Activated naive CD4-positive, alpha-beta T cell treated with anti-CD3 and anti-CD28 coated beads, Interleukin-2, amount 10 ng/mL, durations not matched to agents 7 days and 5 days (primary cell): ENCODE measurements at places on chromosomes 2 and 18.

- DNase-seq, result no peak
- no peaks in the 10 kb centered on the region for H3K36me3 ChIP-seq
- H3K4me1 ChIP-seq, result no peaks in the 10 kb centered on the region
Observed at GRCh38 chr18:1012775-1013174, 108.1 kb downstream of the ADCYAP1 start.

- H3K27ac ChIP-seq, result no peak overlapping the region
- no peak overlapping the region for H3K4me3 ChIP-seq
- no peaks in the 10 kb centered on the region for H3K4me1 ChIP-seq
- no peak for DNase-seq
- H3K27me3 ChIP-seq, result no peaks in the 10 kb centered on the region
Observed at GRCh38 chr18:56284319-56284718, 354.1 kb downstream of the TXNL1 start.

DNA sequence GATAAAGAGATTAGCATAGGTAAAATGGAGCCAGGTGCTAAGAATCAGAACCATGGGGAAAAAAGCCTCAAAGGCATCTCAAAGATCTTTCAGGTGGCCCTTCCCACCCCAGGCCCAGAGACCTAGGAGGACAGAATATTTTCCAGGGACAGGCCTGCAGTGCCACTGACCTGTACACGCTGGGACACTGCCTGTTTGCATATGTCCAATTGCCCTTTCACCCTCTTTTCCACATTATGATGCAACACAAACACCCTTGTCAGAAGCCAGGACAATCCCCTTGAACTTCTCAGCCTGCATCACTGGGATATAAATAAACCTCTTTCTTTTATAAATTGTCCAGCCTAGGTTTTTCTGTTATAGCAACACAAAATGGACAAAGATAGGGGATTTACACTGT is 419.1 kb downstream of the TRIB2 start:
- DNase-seq, result no peak
- no peaks in the 10 kb centered on the region for H3K4me1 ChIP-seq
- H3K4me3 ChIP-seq, result no peak overlapping the region
- H3K27ac ChIP-seq, result no peak overlapping the region

DNA sequence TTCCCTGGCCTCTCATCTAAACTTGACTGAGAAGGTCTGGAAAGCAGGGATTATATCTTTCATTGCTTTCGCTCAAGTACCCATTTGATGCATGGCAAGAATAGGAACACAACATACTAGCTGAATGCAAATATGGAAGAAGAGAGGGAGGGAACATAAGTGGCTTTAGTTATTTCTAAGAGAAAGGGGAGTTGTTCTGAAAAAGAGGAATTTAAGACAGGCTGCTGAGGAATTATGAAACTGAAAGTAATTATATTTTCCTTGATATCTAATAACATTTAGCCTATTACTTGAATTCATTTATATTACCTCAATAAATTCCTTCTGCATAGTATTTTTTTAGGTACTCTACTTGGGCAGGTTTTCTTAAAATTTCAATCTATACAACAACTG is 105.8 kb upstream of the TTN start:
- no peak overlapping the region for H3K4me3 ChIP-seq
- peaks cover 11% of the 10 kb centered on the region for H3K4me1 ChIP-seq

DNA sequence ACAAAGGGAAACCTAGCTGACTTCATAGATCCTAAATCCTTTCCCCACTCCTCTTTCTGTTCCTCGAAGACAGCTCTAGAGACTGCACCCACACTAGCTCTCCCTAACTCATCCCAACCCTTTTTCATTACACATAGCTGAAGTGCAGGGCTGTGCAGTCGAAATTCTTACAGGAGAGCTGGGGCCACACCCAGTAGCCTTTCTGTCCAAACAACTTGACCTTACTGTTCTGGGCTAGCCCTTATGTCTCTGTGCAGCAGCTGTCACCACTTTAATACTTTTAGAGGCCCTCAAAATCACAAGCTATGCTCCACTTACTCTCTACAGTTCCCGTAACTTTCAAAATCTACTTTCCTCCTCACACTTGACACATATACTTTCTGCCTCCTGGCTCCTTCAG is 666.1 kb upstream of the PKDCC start:
- no peak overlapping the region for H3K27ac ChIP-seq
- no peaks in the 10 kb centered on the region for H3K27me3 ChIP-seq

DNA sequence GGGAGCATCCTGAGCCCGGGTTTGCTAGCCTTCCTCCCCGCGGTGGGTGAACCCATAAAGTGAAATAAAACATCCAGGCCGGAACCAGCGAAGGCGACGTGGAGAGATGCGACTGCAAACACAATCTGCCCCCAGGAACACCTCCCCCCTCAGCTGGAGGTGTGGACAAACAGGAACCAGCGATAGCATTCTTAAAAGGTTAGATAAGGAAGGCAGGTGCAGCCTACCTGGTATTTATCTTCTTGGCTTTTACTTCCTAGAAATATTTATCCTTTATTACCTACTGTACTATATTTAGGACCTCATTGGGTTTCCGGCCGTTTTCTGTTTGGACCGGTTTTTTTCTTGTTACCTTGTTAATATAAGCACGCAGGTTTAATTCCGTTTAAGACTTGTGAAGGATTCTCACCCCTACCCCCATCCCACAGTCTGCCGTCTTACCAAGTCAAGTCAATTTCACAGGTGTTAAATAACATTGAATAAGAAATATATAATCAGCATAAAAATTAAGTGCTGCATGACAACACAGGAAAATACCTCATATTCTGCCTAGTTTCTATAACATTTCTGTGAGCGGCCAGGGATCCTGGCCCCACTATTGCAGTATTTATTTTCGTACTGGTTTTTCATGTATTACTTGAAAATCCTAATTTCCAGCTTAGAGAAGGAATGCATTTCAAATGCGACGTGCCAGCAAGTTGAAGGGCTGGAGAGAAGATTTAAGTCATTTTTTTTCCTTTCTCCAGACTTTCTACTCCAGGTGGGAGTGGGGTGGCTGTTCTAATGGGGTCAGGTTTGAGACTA is 224.0 kb upstream of the ID2 start:
- peak; percentile 60 for DNase-seq
- H3K27me3 ChIP-seq, result peaks cover 26% of the 10 kb centered on the region
- H3K27ac ChIP-seq, result peak overlapping the region; percentile 80
- H3K36me3 ChIP-seq, result no peaks in the 10 kb centered on the region
- peaks cover 64% of the 10 kb centered on the region for H3K4me1 ChIP-seq

- H3K4me1 ChIP-seq, result peaks cover 43% of the 10 kb centered on the region
- H3K27ac ChIP-seq, result peak overlapping the region; percentile 98
- H3K4me3 ChIP-seq, result peak overlapping the region; percentile 88
- no peak for DNase-seq
- H3K36me3 ChIP-seq, result peaks cover 17% of the 10 kb centered on the region
Observed at GRCh38 chr18:3452750-3453539, 3.0 kb downstream of the TGIF1 start.

- H3K4me3 ChIP-seq, result no peak overlapping the region
- no peak overlapping the region for H3K27ac ChIP-seq
- no peak for DNase-seq
- H3K4me1 ChIP-seq, result no peaks in the 10 kb centered on the region
- no peaks in the 10 kb centered on the region for H3K36me3 ChIP-seq
Observed at GRCh38 chr2:19369341-19369955, 11.0 kb upstream of the OSR1 start.

- DNase-seq, result no peak
- no peaks in the 10 kb centered on the region for H3K27me3 ChIP-seq
- H3K27ac ChIP-seq, result no peak overlapping the region
- no peak overlapping the region for H3K4me3 ChIP-seq
- H3K4me1 ChIP-seq, result no peaks in the 10 kb centered on the region
- peaks cover 10% of the 10 kb centered on the region for H3K36me3 ChIP-seq
Observed at GRCh38 chr2:159262904-159263303, 23.6 kb downstream of the WDSUB1 start.

GRCh38 chr2:146917431-146918042 is 927.3 kb upstream of the ACVR2A start:
- DNase-seq, result no peak
- H3K4me3 ChIP-seq, result no peak overlapping the region
- H3K27me3 ChIP-seq, result no peaks in the 10 kb centered on the region
- no peaks in the 10 kb centered on the region for H3K4me1 ChIP-seq
- H3K27ac ChIP-seq, result no peak overlapping the region

- H3K27me3 ChIP-seq, result peaks cover 3% of the 10 kb centered on the region
- H3K27ac ChIP-seq, result no peak overlapping the region
- no peaks in the 10 kb centered on the region for H3K4me1 ChIP-seq
- peak; percentile 9 for DNase-seq
- no peak overlapping the region for H3K4me3 ChIP-seq
Observed at GRCh38 chr2:108923019-108923700, 65.9 kb downstream of the EDAR start.

- no peak for DNase-seq
- no peak overlapping the region for H3K27ac ChIP-seq
- no peak overlapping the region for H3K4me3 ChIP-seq
- no peaks in the 10 kb centered on the region for H3K36me3 ChIP-seq
Observed at GRCh38 chr2:164565359-164565758, 55.9 kb downstream of the GRB14 start.

DNA sequence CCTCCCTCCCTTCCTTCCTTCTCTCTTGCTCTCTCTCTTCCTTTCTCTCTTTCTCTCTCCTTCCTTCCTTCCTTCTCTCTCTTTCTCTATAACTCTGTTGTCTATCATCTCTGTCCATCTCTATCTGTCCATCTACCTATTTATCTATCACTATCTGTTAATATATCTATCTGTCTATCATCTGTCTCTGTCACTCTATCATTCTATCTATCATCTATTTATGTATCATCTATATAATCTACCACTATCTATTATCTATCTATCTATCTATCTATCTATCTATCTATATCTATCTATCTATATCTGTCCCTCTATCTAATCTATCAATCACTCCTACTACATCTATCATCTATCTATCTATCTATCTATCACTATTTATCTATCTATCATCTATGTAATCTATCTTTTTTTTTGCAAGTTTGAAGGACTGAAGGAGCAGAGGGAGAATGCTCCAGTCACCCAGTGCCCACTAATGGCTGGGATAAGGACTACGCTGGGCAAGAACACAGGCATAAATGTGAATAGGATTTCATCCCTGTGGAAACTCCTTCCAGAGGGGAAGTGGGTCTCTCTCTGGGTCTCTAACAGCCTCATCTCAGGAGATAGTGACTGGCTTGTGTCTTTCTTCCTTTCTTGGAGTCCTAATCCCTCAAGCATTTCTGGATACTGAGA is 427.0 kb downstream of the LPIN1 start:
- no peak overlapping the region for H3K27ac ChIP-seq
- H3K4me3 ChIP-seq, result no peak overlapping the region
- H3K36me3 ChIP-seq, result peaks cover 11% of the 10 kb centered on the region
- H3K4me1 ChIP-seq, result peaks cover 67% of the 10 kb centered on the region
- no peaks in the 10 kb centered on the region for H3K27me3 ChIP-seq
- DNase-seq, result no peak

DNA sequence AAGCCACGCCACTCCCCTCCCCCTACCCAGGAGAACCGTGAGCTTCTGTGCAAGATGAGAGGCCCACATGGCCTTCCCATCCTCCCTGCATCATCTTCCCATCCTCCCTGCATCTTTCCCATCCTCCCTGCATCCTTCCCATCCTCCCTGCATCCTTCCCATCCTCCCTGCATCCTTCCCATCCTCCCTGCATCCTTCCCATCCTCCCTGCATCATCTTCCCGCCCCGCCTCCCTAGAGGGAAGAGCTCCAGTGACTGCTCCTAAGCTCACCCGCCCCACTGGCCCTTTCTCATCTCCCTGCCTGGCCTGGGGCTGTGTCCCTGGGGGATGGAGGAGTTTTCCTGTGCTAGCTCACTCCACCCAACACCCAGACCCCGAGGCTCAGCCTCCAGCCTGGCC is 93.3 kb upstream of the ASAP2 start:
- no peaks in the 10 kb centered on the region for H3K36me3 ChIP-seq
- H3K27ac ChIP-seq, result no peak overlapping the region
- H3K4me3 ChIP-seq, result no peak overlapping the region
- H3K27me3 ChIP-seq, result peaks cover 8% of the 10 kb centered on the region

GRCh38 chr2:84234103-84234502 is 225.0 kb downstream of the SUCLG1 start:
- peaks cover 6% of the 10 kb centered on the region for H3K27me3 ChIP-seq
- no peak for DNase-seq
- H3K4me3 ChIP-seq, result no peak overlapping the region
- no peak overlapping the region for H3K27ac ChIP-seq

DNA sequence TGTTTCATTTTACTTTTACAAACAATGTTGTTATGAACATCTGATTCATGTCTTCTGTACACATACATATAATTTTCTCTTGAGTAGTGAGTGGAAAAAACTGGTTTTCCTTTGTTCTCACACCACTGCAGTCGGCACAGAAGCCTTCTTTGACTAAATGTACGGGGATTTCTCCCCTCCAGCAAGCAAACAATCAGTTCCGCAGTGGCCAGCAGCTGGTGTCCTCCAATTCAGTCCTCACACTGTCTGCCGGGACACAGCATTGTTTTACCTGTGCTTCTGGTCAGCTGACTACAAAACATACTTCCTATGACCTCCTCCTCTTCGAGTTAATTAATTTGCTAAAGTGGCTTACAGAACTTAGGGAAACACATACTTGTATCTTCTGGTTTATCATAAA is 202.8 kb downstream of the WDR7 start:
- no peaks in the 10 kb centered on the region for H3K27me3 ChIP-seq
- no peak overlapping the region for H3K4me3 ChIP-seq
- H3K27ac ChIP-seq, result no peak overlapping the region
- no peak for DNase-seq
